Coronary artery (tissue), 2 donors: ENCODE measurements at places on chromosomes 13 and 19.

DNA sequence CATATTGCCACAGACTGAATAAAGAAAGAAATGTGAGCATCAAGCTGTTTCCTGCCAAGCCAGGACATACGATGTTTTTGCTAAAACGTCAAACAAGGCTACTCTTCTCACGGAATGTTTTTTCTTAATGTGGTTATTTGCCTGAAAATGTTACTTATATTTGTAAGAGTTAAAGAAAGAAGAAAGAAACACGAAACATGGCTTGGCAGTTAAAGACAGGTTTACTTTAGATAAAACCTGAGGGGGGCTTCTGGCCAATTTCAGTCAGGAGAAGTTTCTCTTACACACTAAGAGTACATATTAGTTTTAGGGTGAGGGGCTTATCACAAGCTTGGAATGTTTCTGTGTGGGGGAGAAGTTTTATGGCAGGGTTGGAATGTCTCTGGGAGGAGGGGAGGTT, 4.4 kb upstream of the OR10H4 start:
- no peak for DNase-seq

GRCh38 chr19:48344892-48345291, 18.8 kb downstream of the TMEM143 start:
- DNase-seq: no peak

- DNase-seq: no peak
These were observed 13.8 kb upstream of the MEIS3 start for GRCh38 chr19:47433121-47433520.

- no peak for DNase-seq
These were observed 10.8 kb downstream of the PAK4 start for GRCh38 chr19:39136225-39136940.

DNA sequence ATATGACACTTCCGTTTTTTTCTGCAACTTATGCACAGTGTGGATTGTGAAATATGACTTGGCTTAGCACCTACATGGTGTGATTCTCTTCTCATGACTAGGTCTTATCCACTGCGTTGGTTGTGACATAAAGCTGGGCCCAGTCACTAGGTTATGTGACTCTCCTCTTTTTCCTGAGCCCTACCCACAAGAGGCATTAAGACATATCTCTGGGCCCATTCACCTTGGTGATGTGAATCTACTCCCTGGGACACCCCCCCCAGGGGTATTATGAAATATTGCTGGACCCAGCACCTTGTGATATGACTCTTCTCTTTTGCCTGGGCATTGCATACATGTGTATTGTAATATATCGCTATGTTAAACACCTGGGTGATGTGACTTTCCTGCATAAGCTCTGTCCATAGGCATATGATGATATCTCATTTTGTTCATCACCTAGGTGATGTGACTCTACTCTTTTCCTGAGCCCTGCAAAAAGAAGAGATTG, 85.8 kb upstream of the ZNF43 start:
- no peak for DNase-seq
